Thyroid gland (tissue), 4 donors: ENCODE measurements at places on chromosomes 4 and X. TPM values are rescaled to one million over a fixed set of nuclear protein-coding genes. Genes with fewer than 3 reads are reported as not detected.

VCX gene
- not detected for total RNA-seq

HSD17B13 gene
- 0.33 TPM for total RNA-seq

NEIL3 gene
- total RNA-seq, result not detected

PGAM4 gene
- total RNA-seq, result not detected

CNOT6L gene
- 44.2 TPM for total RNA-seq

STATH gene
- total RNA-seq, result not detected

FAM47E gene
- total RNA-seq, result 16.9 TPM

PIN4 gene
- total RNA-seq, result 6.2 TPM

HSPA4L gene
- 3.3 TPM for total RNA-seq

BST1 gene
- 2.0 TPM for total RNA-seq

SLBP gene
- total RNA-seq, result 44.3 TPM

UCP1 gene
- not detected for total RNA-seq

RAB39B gene
- 2.1 TPM for total RNA-seq

SMR3B gene
- total RNA-seq, result not detected

AFP gene
- total RNA-seq, result not detected

ANKRD50 gene
- total RNA-seq, result 23.9 TPM

MID1 gene
- total RNA-seq, result 13.5 TPM

COX7B2 gene
- total RNA-seq, result not detected

CRMP1 gene
- not detected for total RNA-seq

IL21 gene
- not detected for total RNA-seq

PNMA6A gene
- 2.3 TPM for total RNA-seq

SPANXN4 gene
- total RNA-seq, result not detected

ZCCHC12 gene
- 17.1 TPM for total RNA-seq

PPEF2 gene
- not detected for total RNA-seq

MAGEC1 gene
- total RNA-seq, result not detected

TEX13C gene
- total RNA-seq, result not detected

PDE6B gene
- 9.6 TPM for total RNA-seq

TRPC5OS gene
- total RNA-seq, result 0.27 TPM

ZMAT1 gene
- total RNA-seq, result 34.9 TPM

RAP2C gene
- total RNA-seq, result 15.7 TPM

MAGIX gene
- total RNA-seq, result 40.9 TPM

GALNTL6 gene
- not detected for total RNA-seq

DSPP gene
- total RNA-seq, result 0.13 TPM

TBC1D25 gene
- total RNA-seq, result 12.9 TPM

NLRP2B gene
- total RNA-seq, result 0.63 TPM

GRIA3 gene
- 0.46 TPM for total RNA-seq

HERC6 gene
- total RNA-seq, result 14.0 TPM

MMRN1 gene
- total RNA-seq, result 689 TPM

ZXDB gene
- total RNA-seq, result 13.4 TPM

FAM184B gene
- total RNA-seq, result not detected

SFRP2 gene
- total RNA-seq, result 15.0 TPM

SPANXA1 gene
- not detected for total RNA-seq

ZNF157 gene
- total RNA-seq, result 2.0 TPM

F8A3 gene
- total RNA-seq, result 28.7 TPM

CLIC2 gene
- 70.0 TPM for total RNA-seq

SHROOM4 gene
- 10.8 TPM for total RNA-seq

EDNRA gene
- 5.9 TPM for total RNA-seq

CCDC149 gene
- 19.5 TPM for total RNA-seq

CLOCK gene
- 60.3 TPM for total RNA-seq

SRPX gene
- 116 TPM for total RNA-seq

CXCR3 gene
- total RNA-seq, result 0.42 TPM

ZCCHC18 gene
- 0.21 TPM for total RNA-seq

ANOS1 gene
- 39.2 TPM for total RNA-seq

ESX1 gene
- not detected for total RNA-seq

PABPC4L gene
- total RNA-seq, result 3.4 TPM
